ENCODE measurements at places on chromosomes 5 and 9.

GRCh38 chr5:106843812-106844416 is 826.8 kb downstream of the EFNA5 start:
- no peak for DNase-seq

- DNase-seq: no peak
These were observed 112.9 kb downstream of the SPATA31D1 start for GRCh38 chr9:82101475-82101874.

DNA sequence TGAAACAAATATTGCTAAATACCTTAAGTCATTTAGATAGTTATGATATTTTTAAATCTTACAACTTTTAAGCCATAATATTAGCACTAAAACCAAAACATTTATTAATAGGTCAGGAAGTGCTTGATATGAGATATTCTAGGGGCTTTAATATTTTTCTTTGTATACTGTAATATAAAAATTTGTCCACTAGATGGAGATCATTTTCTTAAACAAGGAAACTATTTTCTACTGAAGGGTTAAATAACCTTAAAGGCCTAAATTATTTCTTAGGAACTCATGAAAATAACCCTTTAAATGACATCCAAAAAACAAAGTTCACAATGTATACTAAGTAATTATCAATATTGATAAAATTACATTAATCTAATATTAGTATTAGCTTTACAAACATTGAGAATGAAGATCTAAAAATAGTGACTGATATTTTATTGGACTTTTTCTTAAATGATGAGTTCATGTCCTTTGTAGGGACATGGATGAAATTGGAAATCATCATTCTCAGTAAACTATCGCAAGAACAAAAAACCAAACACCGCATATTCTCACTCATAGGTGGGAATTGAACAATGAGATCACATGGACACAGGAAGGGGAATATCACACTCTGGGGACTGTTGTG is 635.7 kb downstream of the RAB3C start:
- DNase-seq: no peak

GRCh38 chr5:82358457-82358856 is 80.3 kb upstream of the RPS23 start:
- DNase-seq: no peak

GRCh38 chr9:94110821-94111252 is 26.6 kb downstream of the PTPDC1 start:
- no peak for DNase-seq

- DNase-seq: no peak
These were observed 173.5 kb upstream of the DMAC1 start for GRCh38 chr9:7973123-7973522.

- DNase-seq: no peak
These were observed 215.1 kb downstream of the CD180 start for GRCh38 chr5:66981266-66982055.

DNA sequence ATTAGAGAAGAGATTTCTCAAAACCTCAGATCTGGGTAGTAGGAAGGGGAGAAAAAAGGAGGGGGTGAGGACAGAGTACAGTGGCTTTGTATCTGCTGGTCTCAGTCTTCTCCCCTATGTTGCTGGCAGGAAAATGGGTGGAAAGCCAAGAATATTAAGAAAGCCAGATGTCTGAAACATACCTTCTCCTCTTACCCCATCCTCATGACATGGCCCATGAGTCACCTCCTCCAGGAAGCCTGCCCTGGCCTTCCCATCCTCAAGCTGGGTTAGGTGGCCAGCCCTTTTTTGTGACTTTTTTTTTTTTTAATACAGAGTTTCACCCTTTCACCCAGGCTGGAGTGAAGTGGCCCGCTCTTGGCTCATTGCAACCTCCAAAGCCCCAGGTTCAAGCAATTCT is 61.8 kb downstream of the ABCA1 start:
- no peak for DNase-seq

DNA sequence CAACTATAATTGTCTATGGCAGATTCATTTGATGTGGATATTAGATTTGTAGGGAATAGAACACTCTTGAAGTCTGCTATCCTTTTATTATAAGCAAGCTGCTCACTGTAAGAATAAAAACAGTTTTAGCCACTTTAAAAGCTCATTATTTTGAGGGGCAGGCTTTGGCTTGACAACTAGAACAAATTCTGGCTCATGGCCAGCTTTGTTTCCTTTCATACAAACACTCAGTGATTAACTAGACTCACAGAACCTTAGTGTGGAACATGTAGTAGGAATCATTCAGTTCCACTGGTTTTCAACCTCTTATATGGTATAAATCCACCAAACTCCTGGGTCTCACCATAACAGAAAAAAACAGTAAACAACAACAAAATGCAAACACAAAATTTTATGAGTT is 27.4 kb upstream of the CEP120 start:
- DNase-seq: no peak

DNA sequence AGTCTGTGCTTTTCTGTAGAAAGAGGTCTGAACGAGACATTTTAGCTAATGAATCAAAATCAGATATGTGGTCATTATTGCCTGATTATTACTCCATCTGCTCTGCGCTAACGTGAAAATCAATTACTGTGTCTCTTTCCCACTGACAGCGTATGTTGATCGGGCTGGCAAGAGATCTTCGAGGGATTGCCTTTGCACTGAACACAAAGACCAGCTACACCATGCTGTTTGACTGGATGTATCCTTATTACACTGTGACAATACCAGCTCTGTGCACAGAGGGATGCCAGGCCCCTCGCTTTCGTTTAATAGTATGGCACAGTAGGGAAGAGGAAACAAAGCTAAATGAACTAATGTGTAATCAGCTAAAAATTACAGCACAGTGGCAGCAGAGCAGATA is 103.7 kb upstream of the TLX3 start:
- DNase-seq: no peak

Data from stimulated activated CD8-positive, alpha-beta memory T cell treated with anti-CD3 and anti-CD28 coated beads, Interleukin-4, amount 100 ng/mL, for 1 hour (primary cell).